Non-pigmented ciliary epithelial cell (primary cell): ENCODE measurements at places on chromosomes 5 and 9.

DNA sequence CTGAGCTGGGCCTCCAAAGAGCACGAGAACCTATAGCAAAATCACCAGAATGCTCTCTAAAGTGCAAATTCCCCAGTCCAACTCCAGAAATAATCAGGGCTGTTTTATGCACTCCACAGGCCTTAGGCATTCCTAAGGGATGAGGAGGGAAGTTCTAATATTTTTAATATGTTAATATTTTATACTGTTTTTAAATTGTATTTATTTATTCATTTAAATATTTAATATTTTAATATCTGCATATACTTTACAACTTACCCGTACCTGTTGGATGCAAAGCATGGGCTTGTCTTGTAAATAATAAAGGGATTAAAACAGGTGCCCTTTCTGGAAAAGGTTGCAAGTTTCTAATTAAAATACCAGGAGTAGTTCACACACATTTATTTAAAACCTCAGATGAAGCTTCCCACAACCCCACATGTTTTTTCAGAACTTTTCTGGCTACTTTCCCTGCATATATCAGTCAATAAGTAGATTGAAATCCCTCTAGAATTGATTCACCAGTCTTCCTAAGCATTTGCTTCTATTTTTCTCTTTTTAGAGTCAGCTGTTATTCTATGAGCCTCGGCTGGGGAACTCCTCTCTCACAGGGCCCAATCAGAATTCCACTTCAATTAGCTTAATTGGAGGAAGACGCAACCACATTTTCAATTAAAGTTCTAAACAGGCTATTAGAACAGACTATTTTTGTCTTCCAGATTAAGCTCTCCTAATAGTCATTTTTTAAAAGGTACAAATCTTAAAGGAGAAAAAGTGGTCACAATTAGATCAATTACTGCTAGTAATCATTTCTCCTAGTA, 140.8 kb downstream of the CDH6 start:
- DNase-seq: no peak

GRCh38 chr5:179223961-179224360, 121.3 kb downstream of the ADAMTS2 start:
- no peak for DNase-seq

- no peak for DNase-seq
Measured at GRCh38 chr9:76808636-76809035, 44.4 kb downstream of the PCA3 start.

DNA sequence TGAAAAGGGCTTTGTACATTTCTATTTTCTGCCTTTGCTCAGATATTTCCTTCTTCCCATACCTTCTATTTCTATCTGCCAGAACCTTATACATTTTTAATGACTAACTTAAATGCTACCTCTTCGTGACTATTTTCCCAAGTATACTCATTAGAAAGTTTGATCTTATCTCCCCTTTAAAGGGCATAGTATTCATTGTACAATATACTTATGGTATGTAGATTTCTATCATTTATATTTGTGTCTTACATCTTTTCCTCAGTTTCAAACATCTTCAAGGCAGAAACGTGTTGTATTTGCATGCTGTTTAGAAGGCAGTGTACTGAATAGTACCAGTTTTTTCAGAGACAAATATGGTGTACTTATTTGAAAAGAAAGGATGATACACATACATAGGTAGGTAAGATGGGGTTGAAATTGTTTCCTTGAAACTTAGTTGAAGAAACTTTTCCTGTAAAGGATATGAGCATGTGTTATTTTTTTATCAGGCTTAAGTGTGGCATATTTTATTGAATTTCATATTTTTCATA, 518.1 kb upstream of the NUDT12 start:
- DNase-seq: no peak

DNA sequence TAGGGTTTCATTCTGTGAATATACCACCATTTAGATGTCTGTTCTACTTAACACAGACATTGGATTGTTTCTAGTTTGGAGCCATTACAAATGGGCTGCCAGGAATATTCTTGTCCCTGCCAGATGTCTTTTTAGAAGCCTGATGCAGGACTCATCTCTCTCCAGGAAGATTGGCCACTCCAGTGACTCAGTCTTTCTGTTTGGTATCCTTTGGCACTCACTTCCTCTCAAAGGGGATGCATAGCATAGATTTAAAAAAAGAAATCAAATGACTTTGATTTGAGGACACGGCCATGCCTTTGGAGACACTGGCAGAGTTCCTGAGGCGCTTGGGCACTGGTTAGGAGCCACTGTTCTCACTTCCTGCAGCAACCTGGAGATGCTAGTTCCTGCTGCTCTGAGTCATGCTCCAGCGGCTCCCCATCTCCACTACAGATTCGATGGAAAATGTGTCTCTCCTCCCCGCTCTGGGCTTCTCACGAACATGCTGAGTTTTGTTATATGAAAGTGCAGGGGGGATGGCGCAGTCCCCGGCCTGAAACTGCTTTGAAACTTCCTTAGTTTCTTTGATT, 3.5 kb upstream of the ZNF366 start:
- peak; percentile 26 for DNase-seq

DNA sequence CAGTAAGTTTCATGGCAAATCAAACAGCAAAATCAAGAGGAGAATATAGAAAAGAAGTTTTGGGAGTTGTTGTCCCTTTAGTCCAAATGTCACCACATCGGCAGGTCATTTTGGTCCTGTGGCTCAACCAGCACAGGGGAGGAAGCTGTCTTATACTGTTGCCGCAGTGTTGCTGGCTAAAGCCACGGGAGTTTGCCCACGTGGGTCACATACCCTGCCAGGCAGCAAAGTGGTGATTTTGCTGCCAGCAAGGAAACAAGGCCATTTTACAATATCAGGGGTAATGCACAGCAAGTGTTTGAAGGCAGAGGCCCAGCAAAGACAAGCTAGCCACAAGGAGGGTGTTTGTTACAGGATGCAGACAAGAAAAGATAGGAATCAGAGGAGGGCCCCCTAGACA, 14.5 kb downstream of the GABRA6 start:
- no peak for DNase-seq

- DNase-seq: no peak
Measured at GRCh38 chr5:1174122-1174936, 27.1 kb upstream of the SLC6A19 start.

- DNase-seq: no peak
Measured at GRCh38 chr9:79490657-79491248, 81.0 kb upstream of the TLE4 start.
